Esophagus squamous epithelium (tissue), 5 donors: ENCODE measurements at places on chromosomes 6 and 20.

- DNase-seq, result no peak
Measured at GRCh38 chr6:49556429-49556837, 6.0 kb downstream of the C6orf141 start.

GRCh38 chr6:2101213-2101612, 144.2 kb downstream of the GMDS start:
- DNase-seq, result no peak

GRCh38 chr6:108853077-108853476, 4.9 kb downstream of the ARMC2 start:
- no peak for DNase-seq

- DNase-seq, result no peak
Measured at GRCh38 chr20:3749689-3750531, 17.4 kb downstream of the HSPA12B start.

- no peak for DNase-seq
Measured at GRCh38 chr6:31083742-31084354, 28.5 kb downstream of the C6orf15 start.

DNA sequence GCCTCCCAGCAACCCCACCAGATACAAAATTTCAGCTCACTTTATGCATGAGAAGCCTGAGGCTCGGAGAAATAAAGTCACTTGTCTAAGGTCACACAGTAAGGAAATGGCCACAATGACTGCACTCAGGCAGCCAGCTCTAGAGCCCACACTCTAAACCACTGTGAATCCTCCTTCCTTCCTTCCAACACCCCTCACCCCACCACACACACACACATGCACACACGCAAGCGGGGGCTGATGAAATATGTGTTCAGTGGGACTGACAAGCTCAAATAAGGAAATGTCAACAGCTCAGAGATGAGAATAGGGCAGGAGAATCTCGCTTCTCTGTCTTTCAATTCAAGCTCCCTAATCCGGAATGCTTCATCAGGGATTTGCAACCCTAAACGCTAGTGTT, 6.0 kb upstream of the BPIFA1 start:
- DNase-seq, result no peak

DNA sequence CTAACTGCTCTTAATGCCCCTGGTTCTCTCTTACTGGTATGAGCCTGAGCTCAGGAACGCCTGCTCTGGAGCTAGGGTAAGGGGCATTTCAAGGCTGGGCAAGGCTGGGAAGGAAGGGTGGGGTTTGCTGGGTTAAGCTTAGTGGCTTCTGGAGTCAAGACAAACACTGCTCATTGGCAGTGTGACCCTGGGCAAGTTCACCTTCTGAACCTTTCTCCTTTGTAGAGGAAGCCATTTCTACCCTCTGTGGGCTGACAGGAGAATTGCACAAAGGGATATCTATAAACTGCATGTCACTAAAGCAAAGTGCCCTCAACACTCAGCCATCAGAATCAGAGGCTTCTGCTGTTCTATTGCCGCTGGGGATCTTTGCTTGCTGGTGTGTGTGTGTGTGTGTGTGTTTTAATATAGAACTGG, 20.3 kb upstream of the LRRN4 start:
- DNase-seq, result no peak

DNA sequence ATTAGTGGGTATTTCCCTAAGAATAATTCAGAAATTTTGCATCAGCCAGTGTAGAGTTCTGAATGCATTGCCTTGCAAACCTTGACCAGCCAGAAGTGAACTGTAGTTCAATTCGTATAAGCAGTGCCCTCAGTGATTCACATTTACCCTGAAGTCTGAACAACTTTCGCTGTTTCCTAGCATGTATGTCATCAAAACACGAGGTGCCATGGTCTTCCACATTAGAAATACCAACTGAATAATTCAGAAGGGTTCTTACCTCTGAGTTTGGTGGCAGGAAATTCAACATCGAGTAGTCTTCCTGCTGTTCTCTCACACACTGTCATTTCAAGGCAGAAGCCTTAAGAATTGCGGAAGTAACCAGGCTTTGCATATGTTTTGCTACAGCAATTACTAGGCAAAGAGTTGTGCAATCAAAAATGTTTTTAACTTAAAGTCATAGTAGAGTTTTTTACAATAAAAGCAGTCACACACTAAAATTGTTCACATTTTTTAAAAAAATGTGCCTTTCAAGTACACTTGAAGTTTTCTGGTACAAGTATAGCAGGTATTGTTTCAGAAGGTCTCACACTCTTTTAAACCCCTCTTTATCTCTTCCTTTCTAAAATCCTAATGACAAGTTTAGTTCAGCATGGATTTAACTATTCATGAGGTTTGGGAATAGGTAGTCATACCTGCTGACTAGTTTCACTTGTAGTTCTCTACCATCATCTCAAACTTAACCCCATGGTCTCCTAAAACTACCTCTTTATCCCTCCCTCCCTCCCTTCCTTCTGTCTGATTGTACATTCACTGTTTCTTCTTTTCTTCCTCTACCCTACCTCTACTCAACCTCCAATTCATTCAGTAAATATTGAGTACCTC, 118.3 kb downstream of the STXBP5 start:
- DNase-seq, result no peak

GRCh38 chr6:34234667-34235306, 1.9 kb upstream of the HMGA1 start:
- DNase-seq, result no peak

DNA sequence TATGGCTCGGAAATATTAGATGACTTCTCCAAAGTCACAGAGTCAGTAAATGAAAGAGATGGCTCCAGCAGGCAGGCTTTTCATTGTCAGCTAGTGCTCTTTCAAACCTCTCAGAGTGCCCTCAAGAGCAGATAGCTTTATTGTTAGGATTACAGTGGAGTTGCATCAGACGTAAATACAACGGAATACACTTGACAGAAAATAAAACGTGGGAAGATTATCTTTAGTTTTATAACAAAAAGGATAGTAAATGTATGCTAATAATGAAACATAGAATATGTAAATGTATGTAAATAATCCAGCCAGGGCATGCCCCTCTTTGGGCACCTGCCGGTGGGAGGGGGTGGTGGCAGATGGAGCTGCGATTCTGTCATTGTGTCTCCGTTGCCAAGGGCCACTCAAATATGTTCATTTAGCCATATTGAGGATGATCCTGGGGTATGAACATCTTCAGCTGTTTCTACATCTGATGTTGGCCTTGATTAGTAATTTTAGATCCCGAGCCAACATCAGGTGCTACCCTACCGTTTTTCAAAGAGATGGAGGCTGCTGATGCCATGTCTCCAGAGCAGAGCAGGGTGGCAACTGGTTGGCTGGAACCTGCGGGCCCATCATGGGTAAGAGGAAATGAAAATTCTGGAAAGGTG, 358.3 kb upstream of the SULF2 start:
- DNase-seq, result no peak

- no peak for DNase-seq
Measured at GRCh38 chr6:56291302-56291917, 44.0 kb upstream of the COL21A1 start.

DNA sequence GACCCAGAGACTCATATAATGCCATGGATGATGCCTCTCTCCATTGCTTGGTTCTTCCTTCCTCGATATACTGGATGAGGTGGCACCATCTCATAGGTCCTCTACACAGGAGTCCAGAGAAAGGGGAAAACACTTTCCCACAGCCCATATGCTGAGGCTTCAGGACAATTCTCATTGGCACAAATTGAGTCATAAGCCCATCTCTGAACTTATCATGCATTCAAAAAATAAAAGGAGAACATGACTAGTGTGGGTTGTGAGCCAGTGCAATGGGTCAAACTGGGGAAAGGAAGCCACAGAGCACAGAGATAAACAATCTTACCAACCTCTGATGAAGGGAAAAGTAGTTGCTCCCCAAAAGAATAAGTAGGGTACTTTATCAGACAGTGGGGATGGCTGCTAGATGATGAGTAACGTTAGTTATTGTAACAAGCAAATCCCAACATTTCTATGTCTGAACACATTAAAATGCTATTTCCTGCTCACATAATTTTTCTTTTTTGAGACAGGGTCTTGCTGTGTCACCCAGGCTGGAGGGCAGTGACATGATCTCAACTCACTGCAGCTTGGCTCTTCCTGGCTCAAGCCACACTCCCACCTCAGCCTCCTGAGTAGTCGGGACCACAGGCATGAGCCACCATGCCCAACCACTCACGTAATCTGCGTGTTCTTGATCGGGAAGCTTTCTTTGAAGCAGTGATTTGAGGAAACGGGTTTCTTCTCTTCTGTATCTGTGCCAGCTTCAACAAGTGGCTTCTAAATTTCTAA, 27.0 kb downstream of the SOD2 start:
- no peak for DNase-seq

DNA sequence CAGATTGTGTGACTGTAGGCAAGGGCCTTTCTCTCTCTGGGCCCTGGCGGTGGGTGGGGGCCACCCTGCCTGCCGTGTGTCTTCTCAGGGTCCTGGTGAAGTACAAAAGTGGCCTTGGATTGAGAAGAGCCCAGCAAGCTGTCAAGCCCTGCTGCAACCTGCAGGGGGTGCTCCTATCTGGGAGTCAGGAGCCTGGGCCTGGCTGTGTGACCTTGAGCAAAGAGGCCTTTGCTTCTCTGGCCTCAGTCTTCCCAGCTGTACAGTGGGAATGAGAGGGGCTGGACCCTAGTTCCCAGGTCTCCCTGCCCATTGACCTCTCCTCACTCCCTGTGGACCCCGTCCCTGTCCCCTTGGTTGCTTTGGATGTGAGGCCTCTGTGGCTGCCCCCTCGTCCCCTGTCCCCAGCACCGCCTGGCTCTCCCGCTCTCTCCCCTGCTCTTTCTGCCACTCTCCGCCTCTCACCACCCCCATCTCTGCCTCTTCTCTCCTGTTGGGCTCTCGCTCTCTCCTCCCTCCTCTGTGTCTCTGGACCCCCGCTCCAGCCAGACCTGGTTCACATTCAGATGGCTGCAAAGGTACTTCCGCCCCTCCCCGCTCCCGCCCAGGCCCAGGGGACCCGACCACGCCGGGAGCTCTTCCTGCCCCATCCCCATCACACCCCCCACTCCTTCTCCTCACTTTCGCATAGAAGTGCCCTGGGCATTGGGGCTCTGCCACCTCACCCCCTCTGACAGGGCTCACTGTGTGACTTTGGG, 46.7 kb downstream of the SRC start:
- no peak for DNase-seq

- no peak for DNase-seq
Measured at GRCh38 chr6:112620812-112621569, 273.9 kb downstream of the RFPL4B start.

DNA sequence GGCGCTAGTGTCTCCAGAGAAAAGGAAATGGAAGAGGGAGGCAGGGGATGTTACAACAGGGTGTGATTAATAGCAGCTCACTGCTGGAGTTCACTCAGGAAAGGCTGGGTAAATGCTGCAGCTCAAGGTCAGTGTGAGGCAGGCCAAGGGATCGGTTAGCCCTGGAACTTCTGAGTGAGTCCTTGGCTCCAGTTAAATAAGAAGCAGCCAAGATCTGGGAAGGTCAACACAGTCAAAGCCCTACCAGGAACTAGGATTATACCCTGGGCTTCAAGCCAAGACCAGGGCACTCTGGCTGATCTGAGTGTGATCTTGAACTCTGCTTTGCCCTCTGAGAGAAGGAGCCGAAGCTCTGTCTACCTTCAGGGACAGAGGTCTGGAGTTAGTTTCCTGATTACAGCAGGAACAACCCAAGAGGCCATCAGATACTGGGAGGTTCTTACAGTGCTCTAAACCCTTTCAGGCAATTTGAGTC, 44.3 kb downstream of the TPD52L1 start:
- no peak for DNase-seq

DNA sequence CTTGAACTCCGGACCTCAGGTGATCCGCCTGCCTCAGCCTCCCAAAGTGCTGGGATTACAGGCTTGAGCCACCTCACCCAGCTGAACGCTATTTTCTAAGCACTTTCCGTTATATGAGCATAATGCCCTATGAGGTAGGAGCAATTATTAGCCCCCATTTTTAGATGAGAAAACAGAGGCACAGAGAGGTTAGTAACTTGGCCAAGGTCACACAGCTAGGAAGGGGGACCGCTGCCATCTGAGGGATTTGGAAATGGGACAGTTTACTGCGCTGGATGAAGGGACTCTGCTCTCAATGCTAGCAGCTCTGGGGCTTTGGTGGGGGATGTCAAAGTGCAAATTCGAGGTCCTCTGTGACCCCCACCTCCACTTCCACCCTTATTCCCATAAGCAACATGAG, 62.5 kb downstream of the BCAS4 start:
- no peak for DNase-seq

GRCh38 chr20:63520504-63520933, at the start of gene PPDPF:
Gene PPDPF, plus strand, starts transcription at chr20:63520765. Its CDS starts 544 bp downstream, at chr20:63521309.
- no peak for DNase-seq

GRCh38 chr20:701401-702129, 26.0 kb upstream of the SCRT2 start:
- DNase-seq, result no peak

GRCh38 chr6:87907521-87907920, 140.1 kb upstream of the SPACA1 start:
- no peak for DNase-seq

DNA sequence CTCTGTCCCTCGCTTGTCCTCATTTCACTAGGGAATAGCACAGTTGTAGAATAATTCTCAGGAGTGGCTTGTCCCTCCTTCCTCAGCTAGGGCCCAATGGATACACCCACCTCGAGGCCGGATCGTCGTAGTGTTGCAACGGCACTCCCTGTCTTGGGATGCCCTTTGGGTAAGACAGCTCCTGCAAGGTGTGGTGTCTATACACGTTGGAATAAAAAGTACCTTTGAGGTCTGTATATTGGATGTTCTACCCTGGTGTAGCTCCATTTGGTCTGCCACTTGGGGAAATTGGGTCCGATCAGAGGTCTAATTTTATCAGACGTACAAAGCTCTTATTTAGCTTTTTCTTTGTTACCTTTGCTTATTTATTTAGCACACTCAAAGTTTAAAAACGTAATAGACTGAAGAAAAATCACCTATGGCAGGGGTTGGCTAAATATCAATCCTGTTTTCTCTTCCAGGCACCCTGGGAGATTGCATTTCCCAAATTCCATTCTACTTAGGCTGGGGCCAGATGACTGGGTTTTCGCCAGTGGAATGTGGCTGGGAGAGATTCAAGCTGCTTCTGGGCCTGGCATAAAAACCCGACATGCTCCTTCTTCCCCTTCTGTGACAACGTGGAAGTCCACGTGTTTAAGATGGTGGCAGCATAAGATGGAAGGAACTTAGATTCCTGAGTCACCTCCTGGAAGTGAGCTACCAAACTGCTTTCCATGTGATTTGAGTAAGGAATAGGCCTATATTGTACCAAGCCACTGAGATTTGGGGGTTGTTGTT, 82.3 kb upstream of the CD83 start:
- no peak for DNase-seq

DNA sequence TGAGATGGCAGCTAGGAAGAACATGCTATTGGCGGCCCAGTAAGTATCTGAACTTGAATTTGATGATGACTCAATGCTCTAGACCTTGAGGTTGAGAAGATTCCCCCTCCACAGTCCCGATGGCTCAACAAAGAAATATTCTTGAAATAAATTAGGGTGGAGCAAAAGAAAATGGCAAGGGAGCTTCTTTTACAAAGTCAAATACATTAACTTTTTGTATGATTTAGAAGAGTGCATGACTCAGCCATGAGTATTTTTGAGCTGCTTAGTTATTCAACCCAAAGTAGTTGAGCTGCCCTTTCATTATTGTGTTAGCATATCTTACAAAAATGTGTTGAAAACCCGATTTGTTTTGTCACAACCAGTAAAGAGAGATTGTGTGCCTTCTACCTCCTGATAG, 7.6 kb downstream of the TFAP2C start:
- DNase-seq, result no peak

GRCh38 chr6:47098570-47098993, 56.5 kb upstream of the ADGRF1 start:
- DNase-seq, result no peak

- no peak for DNase-seq
Measured at GRCh38 chr6:2990932-2991506, 8.7 kb upstream of the NQO2 start.
